ENCODE measurements at places on chromosomes 3 and 15.

DNA sequence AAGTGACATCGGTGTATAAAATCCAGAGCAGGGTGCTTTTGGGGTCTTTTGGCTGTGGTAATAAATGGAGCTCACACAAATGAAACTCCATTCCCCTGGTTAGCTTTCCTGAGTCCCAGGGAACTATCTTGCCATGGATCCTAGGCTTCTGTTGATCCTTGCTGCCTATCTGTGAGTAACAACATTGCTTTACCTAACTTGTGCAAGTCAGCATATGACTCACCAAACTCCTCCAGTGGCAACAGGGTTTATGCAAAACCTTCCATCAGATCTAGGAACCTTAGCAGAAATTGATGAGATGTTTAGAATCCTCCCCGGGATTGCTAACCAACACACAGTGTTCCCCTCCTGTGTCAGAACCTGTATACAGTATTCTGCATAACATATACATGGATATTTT, 105.4 kb downstream of the SCAPER start:
- peak; percentile 43 for DNase-seq

- no peak for DNase-seq
These were observed 183.5 kb downstream of the TJP1 start for GRCh38 chr15:29638781-29639180.

GRCh38 chr3:32216172-32216783, 22.2 kb upstream of the CMTM8 start:
- DNase-seq, result no peak

DNA sequence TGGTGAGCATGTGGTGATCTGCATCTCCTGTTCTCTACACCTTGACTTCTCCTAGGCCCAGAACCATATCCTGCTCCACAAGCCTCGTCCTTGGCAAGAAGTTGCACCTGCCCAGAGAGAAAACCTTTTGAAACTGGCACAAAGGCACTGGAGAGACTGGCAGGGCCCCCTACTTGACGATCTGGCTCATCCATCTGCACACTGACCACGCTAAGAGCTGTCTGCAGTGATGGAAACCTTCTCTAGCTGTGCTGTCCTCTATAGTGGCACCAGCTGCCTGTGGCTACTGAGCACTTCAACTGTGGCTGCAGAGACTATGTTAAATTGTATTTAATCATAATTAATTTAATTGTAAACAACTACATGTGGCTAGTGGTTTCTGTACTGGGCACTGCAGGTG, 26.2 kb upstream of the SRP14 start:
- no peak for DNase-seq

GRCh38 chr3:23390446-23390845, 187.3 kb downstream of the UBE2E2 start:
- DNase-seq, result no peak

DNA sequence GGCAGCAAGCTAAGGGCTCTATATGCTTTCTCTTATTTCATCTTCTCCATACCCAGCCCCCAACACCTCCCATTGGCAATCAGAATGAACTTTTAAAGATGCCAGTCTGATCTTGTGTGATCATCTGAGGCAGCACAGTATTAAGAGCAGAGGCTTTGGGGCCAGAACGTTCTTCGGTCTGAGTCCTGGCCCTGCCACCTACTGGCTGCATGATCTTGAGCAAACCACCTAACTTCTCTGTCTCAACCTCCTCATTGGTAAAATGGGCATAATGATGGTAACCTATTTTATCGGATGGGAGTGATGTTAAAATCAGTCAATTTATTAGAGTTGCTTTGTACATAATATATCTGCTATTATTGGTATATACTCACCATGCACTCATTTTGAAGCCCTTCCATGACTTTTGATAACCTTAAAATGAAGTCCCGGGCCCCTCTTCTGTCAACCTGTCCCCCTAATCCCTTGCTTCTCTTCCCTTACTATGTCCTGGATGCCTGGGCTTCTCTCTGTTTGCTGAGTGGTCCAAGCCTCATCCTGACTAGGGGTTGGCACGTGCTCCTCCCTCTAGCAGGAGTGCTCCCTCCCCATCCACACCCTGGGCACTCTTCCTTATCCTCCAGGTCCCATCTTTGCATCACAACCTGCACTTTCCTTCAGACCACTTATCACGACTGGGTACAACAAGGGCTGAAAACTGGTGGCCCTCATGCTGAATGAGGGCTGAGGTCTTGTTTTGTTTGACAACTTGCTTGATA, 6.3 kb downstream of the EFCAB12 start:
- DNase-seq, result no peak

DNA sequence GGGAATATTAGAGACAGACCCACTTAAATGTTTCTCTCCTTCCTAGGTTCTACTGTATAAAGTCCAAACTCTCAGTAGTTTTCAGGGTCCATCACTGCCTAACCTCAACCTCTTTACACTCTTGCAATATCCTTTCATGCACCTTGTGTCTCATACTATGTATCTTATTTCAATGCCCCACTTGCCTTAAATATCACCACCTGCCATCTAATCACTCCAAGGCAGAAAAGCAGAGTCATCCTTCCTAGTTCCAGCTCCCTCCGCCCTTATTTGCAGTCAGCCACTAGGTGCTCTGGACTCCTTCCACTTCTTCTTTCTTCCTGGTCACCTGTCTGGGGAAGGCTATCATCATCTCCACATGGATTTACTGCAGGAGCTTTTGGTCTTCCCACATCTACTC, 322.0 kb downstream of the MFSD1 start:
- no peak for DNase-seq

GRCh38 chr3:197083486-197083885, 53.9 kb upstream of the MELTF start:
- DNase-seq, result peak; percentile 53

- no peak for DNase-seq
These were observed 133.6 kb downstream of the TIGIT start for GRCh38 chr3:114427285-114428043.

All from AG09309 (cell line).